ENCODE measurements at places on chromosomes 6 and 20.

- DNase-seq = no peak
Measured at GRCh38 chr6:90097356-90097755, 199.3 kb downstream of the BACH2 start.

DNA sequence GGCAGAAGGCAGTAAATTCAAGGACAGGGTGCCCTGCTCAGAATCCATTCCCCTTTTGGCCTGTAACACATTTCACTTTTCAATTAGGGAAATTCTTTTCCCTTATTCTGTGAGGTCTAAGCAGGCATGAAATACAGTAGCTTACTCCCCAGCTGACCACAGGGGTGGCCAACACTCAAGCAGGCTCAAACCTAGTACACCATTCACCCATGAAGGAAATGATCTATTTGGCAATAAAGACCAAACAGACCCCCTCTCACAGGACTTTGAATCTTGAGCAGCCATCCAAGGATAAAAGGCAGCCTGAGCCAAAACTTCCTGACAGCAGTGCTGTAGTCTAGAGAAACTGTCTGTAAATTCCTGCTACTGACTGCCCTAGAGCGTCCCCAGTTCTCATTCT, 17.7 kb downstream of the PDSS2 start:
- no peak for DNase-seq

- DNase-seq = no peak
Measured at GRCh38 chr6:12331951-12332749, 42.0 kb downstream of the EDN1 start.

DNA sequence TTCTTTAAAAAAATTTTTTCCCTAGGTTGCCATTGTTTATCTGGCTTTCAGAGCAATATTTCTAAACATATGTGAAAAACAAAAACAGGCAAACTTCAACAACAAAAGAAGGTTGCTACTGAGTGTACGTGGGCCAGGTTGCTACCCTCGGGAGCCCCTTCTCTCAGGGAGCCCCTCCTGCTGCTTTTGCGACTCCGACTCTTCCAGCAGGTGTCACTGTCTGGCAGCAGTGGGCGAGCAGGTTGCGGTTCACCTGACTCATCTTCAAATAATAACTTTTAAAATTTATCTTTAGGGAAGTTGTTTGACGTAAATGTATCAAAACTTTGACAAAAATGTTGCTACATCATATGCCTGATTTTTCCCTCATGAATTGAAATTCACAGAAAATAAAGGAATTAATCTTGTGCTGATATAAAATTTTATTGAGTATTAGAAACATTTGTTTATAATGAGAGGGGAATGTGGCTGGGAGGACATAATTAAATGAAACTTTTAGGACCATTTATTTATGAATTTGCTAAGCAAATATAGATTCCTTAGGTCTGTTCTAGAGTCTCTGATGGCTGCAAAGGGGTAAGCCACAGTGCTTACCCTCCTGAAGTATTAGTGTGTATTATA, 138.8 kb downstream of the HIVEP1 start:
- DNase-seq = no peak

GRCh38 chr6:96659084-96659845, 96.3 kb downstream of the FHL5 start:
- DNase-seq = no peak

DNA sequence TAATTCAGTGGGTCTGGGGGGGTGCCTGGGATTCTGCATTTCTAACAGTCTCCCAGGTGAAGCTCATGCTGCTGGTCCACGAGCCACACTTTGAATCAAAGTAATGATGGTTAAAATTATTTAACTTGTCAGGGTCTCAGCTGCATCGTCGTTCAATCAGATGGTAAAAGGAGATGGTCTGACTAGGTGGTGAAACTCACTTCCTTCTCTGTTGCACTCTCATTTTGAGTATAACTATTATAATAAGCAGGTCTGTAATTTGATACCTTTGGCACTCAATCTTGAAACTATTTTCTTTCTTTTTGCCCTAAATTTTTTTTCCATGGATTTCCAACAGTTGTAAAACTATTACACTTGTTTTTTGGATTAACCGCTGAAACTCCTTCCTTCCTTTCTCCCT, 292.5 kb downstream of the FARS2 start:
- no peak for DNase-seq

DNA sequence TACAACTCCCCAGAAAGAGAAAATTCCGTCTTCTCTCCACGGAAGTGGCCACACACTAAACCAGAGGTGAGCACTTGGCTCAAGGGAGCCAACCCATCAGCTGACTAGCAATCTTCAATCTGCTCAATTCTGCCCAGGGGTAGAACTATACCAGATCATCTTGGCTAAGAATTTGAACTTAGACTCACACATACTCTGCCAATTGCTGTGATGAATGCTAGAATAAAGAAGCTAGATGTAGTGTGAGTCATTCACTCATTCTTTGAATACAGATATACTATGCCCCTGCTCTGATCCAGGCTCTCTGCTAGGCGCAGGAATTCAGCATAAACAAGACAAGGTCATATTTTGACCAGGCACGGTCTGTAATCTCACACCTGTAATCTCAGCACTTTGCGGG, 147.9 kb upstream of the SHLD1 start:
- DNase-seq = no peak

GRCh38 chr6:105038259-105038658, 81.4 kb downstream of the LIN28B start:
- no peak for DNase-seq

GRCh38 chr6:139485742-139486475, 111.5 kb upstream of the CITED2 start:
- DNase-seq = no peak

- DNase-seq = no peak
Measured at GRCh38 chr6:8628736-8629135, 193.4 kb upstream of the SLC35B3 start.

DNA sequence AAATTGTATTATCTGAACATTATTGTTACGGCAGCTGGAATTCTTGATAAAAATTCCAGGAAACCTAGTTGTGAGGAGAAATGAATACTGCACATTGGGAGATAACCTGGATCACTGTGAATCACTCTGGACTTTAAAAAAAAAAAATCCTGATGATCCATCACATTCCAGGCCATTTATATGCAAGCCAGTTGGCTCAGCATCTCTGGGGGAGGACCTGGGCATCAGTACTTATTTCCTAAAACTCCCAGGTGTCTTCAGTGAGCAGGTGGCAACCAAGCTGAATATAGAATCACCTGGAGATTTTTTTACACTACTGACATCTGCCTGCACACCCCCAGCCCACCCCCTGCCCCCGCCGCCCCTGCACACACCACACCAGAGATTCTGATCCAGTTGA, 39.1 kb upstream of the SIRT5 start:
- DNase-seq = no peak

DNA sequence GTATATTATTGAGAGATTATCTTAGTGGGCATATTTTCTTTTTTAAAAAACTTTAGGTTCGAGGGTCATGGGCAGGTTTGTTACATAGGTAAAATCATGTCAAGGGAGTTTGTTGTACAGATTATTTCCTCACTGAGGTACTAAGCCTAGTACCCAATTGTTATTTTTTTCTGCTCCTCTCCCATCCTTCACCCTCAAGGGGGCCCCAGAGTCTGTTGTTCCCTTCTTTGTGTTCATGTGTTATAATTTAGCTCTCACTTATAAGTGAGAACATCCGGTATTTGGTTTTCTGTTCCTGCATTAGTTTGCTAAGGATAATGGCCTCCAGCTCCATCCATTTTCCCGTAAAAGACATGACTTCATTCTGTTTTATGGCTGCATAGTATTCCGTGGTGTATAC, 247.9 kb upstream of the RAB32 start:
- DNase-seq = no peak
